ENCODE measurements at places on chromosomes 3 and 15.

- DNase-seq, result no peak
These were observed 71.0 kb upstream of the GALNT15 start for GRCh38 chr3:16103472-16103871.

- no peak for DNase-seq
These were observed 79.5 kb upstream of the UMPS start for GRCh38 chr3:124650798-124651197.

DNA sequence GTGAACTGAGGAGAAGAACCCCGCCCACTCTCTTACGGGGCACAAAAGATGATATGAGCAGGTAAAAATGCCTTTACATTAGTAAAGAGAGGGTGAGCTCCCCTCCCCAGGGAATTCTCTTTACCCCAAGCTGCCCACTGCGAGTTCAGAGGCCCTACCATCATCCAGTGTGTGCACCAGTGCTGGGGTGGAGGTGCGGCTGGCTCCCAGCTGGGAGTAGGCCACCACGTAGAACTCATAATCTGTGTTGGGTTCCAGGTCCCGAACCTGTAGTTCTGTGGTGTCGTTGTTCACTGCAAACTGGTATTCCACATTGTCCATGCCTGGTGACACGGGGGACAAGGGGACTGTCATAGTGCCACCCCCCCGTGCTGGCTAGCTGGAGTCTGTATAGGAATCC lies 17.1 kb upstream of the IGDCC3 start:
- no peak for DNase-seq

DNA sequence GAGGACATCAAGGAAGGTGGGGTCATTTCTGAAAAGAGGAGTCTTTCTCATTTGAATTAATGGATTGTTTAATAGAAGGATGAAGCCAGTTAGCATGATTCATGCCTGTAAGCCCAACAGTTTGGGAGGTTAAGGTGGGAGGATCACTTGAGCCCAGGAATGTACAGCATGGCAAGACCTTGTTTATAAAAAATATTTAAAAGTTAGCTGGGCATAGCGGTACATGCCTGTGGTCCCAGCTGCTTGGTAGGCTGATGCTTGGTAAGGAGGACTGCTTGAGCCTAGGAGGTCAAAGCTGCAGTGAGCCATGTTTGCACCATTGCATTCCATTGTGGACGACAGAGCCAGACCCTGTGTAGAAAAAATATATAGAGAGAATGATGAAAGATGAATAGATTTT lies 165.5 kb downstream of the ALCAM start:
- no peak for DNase-seq

DNA sequence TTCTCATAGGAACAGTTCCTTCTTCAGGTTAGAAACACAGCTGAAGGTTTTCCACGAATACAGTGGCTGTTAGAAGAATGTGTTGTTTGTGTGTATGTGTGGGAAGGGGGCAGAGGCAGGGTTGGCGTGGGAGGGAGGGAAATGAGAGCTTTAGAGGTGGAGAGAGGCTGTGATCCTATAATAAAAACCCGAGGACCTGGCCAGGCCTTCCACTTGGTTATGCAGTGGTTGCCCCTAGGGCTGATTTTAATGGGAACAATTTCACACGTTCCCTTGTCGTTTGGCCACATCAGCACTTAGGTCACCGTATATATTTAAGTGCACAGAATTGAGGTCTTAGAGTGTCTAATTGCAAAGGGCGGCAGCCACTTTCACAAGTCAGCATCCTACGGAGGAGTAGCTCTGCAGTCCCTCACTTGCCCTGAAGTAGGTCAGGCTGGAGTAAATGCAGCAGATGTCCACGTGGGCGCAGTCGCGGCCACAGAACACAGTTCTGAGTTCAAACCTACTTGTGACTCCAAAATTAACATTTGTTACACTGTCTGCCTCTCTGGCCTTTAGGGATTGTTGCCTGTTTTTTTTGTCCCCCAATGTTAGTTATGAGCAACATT lies 85.6 kb downstream of the PDCD6IP start:
- no peak for DNase-seq

- DNase-seq, result no peak
These were observed 129.2 kb upstream of the COL8A1 start for GRCh38 chr3:99509224-99509623.

DNA sequence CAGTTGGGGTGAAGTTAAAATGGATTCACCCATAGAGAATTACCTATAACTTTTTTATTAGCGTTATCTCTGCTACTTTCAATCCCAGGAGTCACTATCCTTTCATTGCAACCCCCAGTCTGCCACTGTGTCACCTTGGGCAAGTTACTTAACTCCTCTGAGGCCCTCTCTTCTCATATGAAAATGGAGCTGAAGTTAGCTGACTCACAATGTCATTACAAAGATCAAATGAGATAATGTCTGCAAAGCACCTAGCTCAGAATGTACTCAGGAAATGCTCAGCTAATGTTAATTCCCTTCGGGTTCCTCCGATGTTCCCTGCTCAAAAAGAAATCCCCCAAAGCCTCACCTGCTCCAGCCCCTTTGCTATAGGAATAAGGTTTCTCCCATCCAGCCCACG lies 50.0 kb downstream of the TRIM42 start:
- no peak for DNase-seq

DNA sequence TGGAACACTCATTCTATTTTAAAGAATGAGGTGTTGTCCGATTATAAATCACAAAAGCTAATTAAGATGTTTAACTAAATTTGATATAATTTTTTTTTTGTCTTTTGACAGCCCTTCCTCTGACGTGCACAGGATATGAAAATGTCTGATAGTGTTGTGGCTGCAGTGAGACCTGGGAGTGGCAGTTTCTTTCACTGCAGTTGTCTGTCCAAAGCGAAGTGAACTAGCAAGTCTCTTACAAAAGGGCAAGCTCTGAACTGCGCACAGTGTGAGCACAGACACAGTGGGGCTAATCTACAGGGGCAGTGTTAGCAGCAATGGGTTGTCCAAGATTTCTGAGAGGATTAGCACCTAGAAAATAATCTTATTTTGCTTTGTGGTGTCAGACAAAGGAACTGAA lies 29.1 kb upstream of the MYRIP start:
- DNase-seq, result no peak

GRCh38 chr15:67922971-67923945 lies 83.4 kb upstream of the RNU6-1 start:
- DNase-seq, result no peak

DNA sequence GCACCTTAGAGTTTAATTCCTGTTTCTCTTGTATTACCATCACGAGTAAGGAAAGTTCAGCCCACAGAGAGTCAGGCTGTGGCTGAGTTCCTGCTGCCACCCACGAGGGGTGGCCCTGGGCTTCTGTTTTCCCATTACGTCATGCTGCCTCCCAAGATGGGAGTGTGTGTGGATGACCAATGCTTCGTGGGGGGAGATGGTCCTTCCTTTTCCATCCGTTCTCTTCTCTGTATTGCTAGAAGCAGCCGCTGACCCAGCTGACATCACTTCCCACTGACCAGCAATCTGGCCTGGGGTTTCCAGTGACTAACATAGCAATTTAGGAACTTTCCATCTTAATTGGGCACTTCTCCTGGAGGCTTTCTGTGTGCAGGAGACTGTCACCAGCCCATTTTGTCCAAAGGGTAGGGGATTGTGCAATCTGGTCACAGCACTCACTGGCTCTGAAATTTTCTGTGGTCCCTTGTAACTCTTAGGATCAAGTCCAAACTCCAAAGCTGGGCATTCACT lies 9.3 kb downstream of the IRAK2 start:
- peak; percentile 35 for DNase-seq

- DNase-seq, result no peak
These were observed 24.1 kb downstream of the CCNL1 start for GRCh38 chr3:157135671-157136396.

GRCh38 chr3:103991-104390 lies 92.6 kb upstream of the CHL1 start:
- DNase-seq, result no peak

DNA sequence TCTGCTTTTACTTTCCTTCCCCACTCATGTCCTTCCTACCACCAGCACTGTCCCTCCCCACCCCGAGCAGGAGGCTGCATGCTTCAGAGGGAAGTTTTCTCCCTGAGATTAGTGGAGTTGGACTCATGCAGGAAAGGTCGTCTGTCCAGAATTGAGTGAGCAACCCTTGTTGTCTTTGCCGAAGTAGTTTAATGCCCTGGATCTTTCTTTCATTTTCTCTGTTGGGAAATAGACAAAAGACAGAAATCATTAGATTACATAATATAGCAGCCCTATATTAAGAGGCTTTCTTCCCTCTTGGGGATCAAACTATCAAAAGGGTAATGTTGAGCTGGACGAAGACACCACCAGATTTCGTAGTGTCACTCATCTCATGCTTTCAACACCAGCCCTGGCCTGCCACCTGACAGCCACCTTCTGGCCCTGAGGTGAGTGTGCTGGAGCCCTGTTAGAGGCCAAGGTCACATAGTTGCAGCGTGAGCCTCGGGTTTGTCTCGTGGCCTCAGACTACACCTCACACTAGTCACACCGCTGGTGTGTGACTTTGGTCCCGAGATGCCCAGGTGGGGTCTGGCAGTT lies 231.0 kb downstream of the ITPR1 start:
- no peak for DNase-seq

DNA sequence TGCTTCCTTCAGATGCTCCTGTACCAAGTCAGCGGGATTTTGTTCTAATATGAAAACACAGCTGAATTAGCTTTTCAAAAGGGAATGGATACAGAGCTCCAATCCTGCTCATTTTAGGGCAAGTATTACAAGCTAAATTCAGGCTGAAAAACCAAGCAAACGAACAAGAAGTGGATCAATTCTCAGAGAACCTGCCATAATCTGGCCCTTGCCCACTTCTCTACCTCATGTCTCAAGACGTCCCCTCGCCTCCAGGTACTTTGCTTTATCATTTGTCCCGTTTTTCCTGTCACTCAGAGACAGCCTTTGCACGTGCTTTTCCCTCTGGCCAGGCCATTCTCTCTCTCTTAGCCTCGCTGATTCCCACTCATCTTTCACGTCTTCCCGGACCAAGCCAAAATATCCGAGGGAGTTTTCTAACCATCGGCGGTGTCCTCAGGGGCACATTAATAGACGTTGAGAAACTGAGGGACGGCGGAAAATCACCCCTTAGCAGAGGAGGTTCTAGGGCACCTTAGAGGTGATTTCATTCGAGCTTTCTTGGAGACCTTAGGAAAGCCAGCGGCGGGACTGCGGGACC lies 654 bp downstream of the SUSD5 start:
- DNase-seq, result no peak

- DNase-seq, result no peak
These were observed 26.9 kb upstream of the CA12 start for GRCh38 chr15:63408524-63408923.

DNA sequence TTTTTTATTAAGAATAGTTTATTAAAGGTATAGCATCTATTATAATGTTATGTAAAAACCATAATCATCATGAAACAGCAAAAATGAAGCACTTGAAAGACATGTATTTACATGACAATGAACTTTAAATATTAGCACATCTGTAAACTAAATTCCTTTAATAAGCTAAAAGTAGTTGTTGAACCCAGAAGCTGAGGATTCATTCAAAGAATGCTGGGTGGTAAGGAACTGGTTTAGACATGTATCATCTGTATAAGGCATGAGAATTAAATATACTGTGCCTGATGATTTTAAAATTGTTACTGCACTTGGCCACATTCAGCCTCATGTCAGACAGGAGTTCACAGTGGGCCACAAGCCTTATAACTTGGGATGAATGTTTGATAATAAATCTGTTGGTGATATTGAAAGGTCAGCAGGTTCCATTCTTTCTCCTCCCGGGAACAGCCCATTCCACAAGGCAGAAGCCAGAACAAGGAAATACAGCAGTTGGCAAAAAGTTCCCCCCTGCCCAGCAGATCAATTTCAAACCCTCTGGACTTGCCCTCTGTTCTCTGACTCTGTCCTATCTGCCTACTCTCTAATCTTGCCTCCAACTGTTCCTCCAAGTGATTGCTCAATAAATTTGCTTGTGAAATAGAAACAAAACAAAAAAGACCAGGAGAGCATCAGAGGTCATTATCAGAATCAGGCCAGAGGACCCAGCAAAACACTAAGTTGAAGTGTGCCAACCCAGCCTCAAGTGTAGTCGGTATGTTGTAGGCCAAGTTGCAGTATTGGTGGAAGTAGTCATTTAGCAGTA lies 49.8 kb upstream of the TEX264 start:
- no peak for DNase-seq

- DNase-seq, result no peak
These were observed 23.5 kb downstream of the MYH15 start for GRCh38 chr3:108486941-108487340.

GRCh38 chr3:102866845-102867244 lies 432.0 kb downstream of the ZPLD1 start:
- DNase-seq, result no peak

DNA sequence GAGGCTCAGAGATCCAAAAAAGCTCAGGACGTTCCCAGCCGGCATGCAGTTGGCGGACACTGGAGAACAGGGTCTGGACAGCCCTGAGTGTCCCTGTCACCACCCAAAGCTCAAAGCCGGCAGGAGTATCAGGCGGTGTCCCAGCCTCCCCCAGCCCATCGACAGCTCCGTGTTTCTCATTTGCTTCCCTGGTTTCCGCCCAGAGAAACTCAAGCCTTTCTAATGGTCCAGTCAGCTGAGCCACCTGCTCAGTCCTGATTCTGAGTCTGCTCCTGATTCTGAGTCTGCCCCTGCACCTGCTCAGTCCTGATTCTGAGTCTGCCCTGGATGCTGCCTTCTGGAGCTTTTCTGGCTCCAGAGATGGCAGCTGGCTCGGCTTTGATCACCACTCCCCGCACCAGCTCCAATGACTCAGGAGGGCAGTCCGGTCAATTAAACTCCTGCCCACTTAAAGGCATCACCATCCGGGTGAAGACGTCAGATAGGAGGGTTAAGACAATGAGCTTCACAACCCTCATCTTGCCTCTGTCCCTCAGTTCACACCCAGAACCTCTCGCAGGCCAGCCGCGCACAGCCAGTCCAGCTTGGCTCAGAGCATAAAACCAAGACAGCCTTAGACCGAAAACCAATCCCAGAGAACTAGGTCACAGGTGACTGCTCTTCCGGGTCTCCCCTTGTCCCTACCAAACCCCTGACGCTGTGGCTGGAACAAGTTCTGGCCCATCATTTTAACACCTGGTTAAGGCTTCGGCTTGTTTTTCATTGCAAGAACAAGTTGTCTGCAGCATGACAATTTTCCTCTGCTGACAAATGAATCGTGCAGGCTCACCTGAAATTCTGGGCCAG lies 6.8 kb downstream of the PCSK6 start:
- no peak for DNase-seq

- no peak for DNase-seq
These were observed 662.4 kb upstream of the BCHE start for GRCh38 chr3:166499636-166500035.

DNA sequence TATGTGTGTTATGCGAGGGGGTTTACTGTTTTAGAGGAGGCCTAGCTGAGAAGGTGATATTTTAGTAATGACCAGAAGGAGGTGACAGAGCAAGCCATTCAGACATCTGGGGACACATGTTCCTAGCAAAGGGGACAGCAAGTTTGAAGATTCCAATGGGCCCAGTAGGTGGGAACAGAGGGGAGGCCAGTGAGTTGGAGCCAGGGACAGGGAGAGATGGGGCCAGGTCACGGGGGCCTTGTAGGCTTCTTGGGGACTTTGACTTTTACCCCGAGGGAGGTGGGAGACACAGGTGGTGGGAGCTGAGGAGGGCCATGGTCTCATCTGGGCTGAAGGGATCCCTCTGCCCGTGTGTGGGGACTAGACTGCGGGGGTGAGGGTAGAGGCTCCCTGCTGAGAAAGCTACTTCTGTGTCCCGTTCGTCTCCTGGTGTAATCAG lies 72.5 kb downstream of the MGLL start:
- DNase-seq, result no peak

- no peak for DNase-seq
These were observed 95.1 kb upstream of the MRPS22 start for GRCh38 chr3:139248593-139249255.

GRCh38 chr3:184543256-184543655 lies 18.3 kb upstream of the EPHB3 start:
- DNase-seq, result no peak

GRCh38 chr3:152307829-152308474 lies 39.2 kb downstream of the MBNL1 start:
- DNase-seq, result no peak

Measured in CD4-positive, alpha-beta T cell treated with Interleukin-12 subunit alpha and Interleukin-12 subunit beta, for 1 hour (primary cell).